ENCODE measurements at places on chromosomes 6 and 20. TPM values are rescaled to one million over a fixed set of nuclear protein-coding genes. Genes with fewer than 3 reads are reported as not detected.

Gene HLA-DRB5
- total RNA-seq: not detected

Gene TOP1
- 31.5 TPM for total RNA-seq

Gene FLRT3
- 21.8 TPM for total RNA-seq

Gene LKAAEAR1
- total RNA-seq: not detected

Gene MTFR2
- total RNA-seq: 2.5 TPM

Gene TBP
- total RNA-seq: 33.7 TPM

Gene PIM1
- 82.6 TPM for total RNA-seq

Gene PI3
- 4.8 TPM for total RNA-seq

Gene C6orf132
- total RNA-seq: 112 TPM
